ENCODE measurements at places on chromosomes 3 and 15.
A peak's percentile ranks its signal among the peaks of the same experiment; 100 is the strongest.

- no peak for DNase-seq
These were observed 269.4 kb upstream of the SUCLG2 start for GRCh38 chr3:67923796-67924195.

- no peak for DNase-seq
These were observed 52.9 kb upstream of the FSIP1 start for GRCh38 chr15:39835550-39835949.

GRCh38 chr15:28084547-28084946 is 14.6 kb downstream of the OCA2 start:
- DNase-seq = no peak

- DNase-seq = no peak
These were observed 18.6 kb downstream of the SOX2 start for GRCh38 chr3:181730316-181730715.

- DNase-seq = no peak
These were observed 51.6 kb upstream of the LCTL start for GRCh38 chr15:66617137-66618090.

DNA sequence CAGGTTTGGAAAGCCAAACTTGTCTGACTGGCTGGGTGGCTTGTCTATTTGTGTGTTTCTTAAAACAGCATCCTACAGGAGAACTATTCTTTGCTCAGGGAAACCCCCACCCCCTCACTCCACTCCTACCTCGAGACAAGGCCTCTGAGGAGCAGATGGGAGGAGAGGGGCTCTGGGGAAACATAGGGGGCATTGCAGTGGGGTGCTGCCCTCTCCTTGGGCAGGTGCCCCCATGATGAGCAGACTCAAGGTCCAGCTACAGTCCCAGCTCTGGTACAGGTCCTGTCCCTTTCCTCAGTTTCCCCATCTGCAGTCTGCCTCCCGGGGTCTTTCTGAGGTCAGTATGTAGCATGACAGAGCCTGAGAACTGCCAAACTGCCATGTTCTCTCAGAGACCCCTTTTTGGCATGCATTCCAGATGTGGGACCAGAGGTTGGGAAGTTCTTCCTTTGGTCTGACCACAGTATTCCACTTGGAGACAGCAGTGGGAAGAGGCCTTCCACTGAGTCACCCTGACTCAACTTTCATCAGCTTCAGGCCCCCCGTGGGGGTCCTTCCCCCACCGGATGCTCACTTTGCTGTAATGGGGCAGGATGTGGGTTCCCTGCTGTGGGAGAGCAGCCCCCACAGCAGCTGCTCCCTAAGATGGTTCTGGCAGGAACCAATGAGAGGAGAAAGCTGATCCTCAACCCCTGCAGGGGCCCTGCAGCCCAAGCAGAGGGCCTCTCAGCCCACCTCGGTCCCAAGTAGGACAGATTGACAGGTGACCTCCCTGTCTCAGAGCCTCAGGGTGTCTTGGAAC is 32.3 kb upstream of the CYP11A1 start:
- DNase-seq = peak; percentile 46

GRCh38 chr3:137071104-137071503 is 113.3 kb downstream of the IL20RB start:
- DNase-seq = no peak

DNA sequence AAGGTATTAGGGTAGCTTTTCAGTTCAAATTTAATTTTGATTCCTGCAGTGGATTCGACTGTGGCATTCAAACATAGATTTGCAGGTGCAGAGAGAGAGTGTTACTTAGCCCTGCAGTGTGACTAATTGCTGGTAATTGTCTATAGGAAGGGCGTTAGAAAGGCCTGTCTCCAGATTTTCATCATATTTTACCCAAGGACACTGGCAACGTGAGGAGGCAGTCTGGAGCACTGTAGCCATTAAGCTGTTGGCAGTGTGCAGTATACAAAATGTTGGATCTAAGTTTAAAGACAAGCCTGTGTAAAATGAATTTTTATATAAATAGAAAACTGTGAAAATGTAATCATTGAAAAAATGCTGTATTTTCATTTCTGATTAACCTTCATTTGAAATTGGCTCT is 342.9 kb downstream of the CNTN4 start:
- DNase-seq = no peak

Data from activated naive CD4-positive, alpha-beta T cell treated with Interleukin-2 at 50 U/mL for 16 hours (primary cell).